ENCODE measurements at places on chromosomes 5 and 9.

DNA sequence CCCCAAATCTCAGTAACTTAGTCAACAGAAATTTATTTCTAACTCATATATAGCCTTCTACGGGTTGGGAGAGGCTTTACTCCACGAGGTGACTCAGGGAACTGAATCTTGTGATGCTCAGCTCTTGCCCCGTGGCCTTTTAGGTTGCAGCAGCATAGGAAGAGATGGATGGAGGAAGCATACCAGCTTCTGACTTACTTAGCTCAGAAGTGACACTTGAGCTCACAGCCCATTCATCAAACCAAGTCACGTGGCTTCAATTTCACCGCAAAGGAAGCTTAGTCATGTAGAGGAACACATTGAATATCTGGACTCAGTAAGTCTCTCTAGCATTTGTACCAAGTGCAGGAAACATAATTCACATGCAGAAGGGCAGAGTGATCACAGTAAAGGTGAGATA, 124.1 kb upstream of the KCNN2 start:
- no peak for DNase-seq

GRCh38 chr5:150653762-150654556, 7.1 kb upstream of the MYOZ3 start:
- DNase-seq = no peak

GRCh38 chr9:107029146-107029545, 166.2 kb downstream of the ZNF462 start:
- no peak for DNase-seq

DNA sequence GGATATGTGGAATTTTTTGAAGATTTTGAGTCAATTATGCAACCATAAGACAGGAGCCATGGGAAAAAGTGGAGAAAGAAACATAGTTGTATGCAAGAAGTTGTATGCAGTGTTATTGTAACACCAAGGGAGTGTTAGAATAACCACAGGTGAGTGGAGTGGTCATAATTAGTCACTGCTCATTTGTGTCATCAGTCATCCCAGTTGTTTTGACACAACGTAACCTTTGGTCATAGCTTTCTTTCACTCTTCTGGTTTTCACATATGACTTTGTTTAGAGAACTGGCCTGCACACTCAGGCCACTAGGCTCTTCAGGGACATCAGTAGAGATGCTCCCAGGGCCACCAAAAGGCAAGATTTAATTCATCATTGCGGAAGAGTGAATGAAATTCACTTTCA, 158.7 kb upstream of the HMHB1 start:
- DNase-seq = no peak

DNA sequence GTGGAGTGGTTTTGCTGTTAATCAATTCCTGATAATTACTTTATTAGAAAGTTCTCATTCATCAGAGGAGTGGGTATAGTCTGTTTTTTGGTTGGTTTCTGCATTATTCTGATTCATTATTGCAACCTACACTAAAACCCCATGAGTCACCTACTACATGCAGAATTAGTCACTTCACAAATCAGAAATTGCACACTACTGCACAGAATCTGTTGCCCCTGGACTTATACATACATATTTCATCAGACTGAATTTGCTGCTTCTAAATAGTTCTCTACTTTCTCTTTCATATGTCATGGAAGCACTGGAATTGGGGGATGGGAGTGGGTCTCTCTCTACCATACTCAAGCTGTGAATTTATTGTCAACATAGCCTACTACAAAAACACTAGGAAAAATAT, 585.1 kb downstream of the DNAH5 start:
- no peak for DNase-seq

GRCh38 chr9:38074441-38074961, 5.5 kb upstream of the SHB start:
- no peak for DNase-seq

DNA sequence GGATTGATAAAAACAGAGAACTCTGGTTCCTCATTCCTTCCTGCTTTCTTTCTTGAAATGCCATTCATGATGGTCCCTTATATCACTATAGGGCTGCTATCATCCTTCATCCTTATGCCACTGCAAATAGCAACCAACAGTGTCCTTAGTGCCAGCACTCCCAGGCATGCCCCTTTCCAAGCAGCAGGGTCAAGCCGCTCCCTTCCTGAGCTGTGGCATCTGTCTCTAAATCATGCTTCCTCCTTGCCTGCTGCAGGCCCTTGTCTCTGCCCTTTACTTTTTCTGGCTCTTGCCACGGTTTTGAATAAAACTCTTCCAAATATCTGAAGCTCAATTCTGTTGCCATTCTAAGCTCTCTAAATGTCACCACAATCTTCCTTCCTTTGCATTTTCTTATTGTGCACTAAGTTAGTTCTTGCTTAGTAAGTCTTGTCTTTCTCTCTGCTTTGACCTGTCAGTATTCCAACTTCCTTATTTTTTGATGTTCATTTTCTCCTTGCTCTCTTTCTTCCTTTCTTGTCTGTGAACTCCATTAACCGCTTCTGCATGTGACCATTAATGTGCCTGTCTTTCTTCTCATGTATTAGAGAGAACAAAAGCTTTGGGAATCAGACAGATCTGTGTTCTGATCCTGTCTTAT, 19.9 kb downstream of the TLR4 start:
- no peak for DNase-seq

DNA sequence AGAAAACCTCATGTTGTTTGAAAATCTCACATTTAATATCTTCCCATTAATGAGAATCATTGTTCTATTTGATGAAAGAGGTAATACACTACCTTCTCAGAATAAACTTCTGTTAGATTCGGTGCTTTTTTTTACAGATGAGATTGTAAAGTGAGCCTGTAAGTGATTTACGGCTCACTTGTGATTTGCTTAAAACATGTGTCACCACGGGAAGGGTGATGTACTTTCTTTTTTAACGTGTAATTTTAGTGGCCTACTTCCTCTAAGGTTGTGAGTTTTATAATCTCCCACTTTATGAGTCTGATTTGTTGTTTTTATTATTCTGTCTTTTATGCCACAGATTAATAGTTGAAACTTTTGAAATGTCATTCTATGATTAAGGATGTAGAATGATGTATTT, 15.9 kb downstream of the ANXA1 start:
- DNase-seq = no peak

DNA sequence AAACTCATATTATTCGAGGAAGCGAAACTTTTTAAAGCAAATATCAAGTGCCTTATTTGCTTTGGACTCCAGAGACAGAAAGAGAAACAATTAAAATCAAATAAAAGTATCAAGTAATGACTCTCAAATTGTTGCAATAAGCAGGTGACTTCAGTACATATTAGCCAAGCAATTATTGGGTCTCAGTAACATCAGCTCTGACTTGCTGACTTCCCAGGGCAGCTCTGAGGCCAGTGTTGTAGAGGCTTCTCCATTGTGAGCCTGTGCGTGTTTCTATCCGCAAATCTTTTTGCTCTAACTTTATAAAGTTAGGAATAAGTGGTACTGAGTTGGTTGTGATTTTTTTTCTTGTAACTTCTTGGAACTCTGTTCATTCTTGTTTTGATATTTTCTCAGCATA, 186.8 kb upstream of the PRLR start:
- no peak for DNase-seq

- no peak for DNase-seq
Observed at GRCh38 chr5:53010814-53011213, 21.7 kb downstream of the ITGA2 start.

DNA sequence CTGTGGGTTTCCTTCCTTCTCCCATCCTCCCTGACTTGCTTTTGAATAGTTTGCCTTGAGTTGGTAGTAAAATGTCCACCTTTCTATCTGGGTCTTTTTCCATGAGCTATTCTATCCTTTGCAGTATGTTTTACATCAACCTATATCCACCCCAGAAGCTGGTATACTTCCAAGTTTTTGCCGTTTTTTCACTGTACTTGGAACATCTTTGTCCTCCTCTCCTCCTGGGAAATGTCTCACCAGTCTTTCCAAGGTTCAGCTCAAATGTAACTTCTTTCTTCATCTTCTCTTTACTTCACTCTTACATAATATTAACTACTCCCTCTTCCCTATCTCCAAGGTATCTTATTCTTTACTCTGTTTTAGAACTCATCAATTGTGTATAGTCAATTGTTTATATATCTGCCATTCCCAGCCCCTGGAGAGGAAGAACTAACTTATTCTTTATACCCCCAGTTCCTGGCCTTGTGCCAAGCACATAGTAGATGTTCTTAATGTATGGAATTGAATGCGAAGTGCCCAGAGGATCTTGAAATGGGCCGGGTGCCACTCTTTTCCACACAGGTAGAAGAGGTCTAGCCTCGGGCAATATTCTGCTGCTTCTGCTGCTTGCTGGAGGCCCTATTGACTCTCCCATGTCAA, 34.9 kb upstream of the SLC1A3 start:
- DNase-seq = no peak

DNA sequence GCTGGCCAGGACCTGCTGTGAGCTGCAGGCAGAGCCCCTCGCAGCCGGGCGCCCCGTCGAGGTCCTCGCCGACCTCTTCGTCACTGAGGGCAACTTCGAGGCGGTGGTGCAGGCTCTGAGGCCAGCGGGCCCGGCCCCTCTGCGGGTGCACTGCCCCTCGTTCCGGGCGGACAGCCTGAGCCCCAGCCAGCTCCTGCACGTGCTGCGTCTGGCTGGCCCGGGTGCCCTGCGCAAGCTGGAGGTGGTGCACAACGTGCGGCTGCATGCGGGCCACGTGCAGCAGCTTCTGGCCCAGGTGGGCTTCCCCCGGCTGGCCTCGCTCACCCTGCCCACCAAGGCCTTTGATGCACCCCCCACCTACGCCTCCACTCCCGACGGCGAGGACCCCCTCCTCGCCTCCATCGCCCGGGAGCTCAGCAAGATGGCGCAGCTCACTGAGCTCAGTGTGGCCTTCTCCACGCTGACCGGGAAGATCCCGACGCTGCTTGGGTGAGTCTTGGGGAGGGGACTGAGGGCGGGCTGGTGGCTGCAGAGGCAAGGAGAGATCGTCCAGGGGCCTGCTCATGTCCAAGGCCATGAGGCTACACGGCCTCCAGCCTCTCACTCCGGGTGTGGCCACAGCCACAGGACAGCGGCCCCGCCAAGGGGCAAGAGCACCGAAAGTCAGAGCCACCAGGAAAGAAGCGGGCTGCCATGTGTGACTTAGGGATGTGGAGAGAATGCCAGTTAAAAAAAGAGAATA, 825 bp downstream of the LRRC14B start:
- no peak for DNase-seq

- no peak for DNase-seq
Observed at GRCh38 chr5:136457390-136458013, 92.2 kb upstream of the TRPC7 start.

DNA sequence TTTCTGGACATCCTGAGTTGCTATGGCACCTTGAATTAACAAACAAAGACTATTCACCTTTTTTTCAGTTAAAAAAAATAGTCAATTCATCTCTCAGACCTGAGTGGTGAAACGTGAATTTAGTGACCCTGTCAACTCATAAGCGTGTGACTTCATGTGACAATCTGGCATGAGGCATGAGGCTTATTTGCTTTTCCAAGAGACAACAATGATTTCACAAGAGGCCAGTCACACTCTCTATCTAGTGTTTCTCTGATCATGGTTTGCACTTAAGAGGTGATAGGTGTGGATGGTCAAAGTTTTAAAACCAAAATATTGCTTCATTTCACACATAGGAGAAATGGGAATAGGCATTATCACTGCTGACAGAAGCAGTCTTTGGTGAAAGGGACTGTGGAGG, 559.6 kb upstream of the ACO1 start:
- no peak for DNase-seq

All from stimulated activated CD8-positive, alpha-beta memory T cell treated with anti-CD3 and anti-CD28 coated beads, Interleukin-4, amount 100 ng/mL, for 1 hour (primary cell).